Lower leg skin (tissue), 4 donors: ENCODE measurements at places on chromosomes 2 and 18. TPM values are rescaled to one million over a fixed set of nuclear protein-coding genes. Genes with fewer than 3 reads are reported as not detected.

The CDH2 gene
- 0.47 TPM for total RNA-seq

The C2orf92 gene
- total RNA-seq: 8.4 TPM

The TMEM198 gene
- 0.19 TPM for total RNA-seq

GRCh38 chr2:8633735-8634313 lies 48.0 kb upstream of the ID2 start:
- no peak for DNase-seq

- DNase-seq: no peak
Observed at GRCh38 chr2:164143183-164143930, 407.5 kb upstream of the FIGN start.

DNA sequence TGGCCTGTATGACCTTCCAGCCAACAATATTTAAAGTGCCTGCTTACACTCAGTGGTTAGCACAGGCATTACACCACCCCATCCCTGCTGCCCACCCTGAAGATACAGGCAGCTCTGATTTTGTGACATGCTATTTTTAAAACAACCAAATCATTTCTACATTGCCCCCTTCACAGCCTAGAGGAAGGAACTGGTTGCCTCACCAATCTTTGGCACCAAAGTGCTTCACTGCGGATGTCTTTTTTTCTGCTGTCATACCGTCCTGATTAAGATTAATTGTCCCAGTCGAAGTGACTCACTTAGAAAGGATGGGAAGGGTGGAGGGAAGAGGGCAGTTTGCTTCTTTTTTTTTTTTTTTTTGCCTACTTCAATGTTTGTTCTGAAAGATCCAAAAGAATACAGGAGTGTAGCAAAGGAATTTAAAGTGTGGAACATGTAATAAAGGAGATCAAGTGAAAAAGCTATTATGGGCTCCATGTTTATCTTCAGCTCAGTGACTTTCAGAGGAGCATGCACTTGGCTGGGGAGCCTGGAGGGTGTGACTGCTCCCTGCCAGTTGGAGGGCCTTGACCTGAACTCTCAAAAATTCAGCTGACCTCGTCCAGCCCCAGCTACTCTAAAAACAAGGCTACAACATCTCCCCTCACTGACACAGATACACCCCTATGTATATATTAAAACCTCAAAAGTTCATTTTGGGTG lies 501.1 kb upstream of the TNP1 start:
- no peak for DNase-seq

GRCh38 chr18:55868909-55869308 lies 280.9 kb upstream of the TCF4 start:
- DNase-seq: no peak

- no peak for DNase-seq
Observed at GRCh38 chr2:186183406-186183805, 302.7 kb upstream of the ZC3H15 start.

- DNase-seq: no peak
Observed at GRCh38 chr18:48338915-48339314, 70.3 kb downstream of the ZBTB7C start.

GRCh38 chr2:65351948-65352595 lies 80.3 kb downstream of the SPRED2 start:
- no peak for DNase-seq

- DNase-seq: no peak
Observed at GRCh38 chr18:54130177-54130576, 94.3 kb downstream of the MBD2 start.

DNA sequence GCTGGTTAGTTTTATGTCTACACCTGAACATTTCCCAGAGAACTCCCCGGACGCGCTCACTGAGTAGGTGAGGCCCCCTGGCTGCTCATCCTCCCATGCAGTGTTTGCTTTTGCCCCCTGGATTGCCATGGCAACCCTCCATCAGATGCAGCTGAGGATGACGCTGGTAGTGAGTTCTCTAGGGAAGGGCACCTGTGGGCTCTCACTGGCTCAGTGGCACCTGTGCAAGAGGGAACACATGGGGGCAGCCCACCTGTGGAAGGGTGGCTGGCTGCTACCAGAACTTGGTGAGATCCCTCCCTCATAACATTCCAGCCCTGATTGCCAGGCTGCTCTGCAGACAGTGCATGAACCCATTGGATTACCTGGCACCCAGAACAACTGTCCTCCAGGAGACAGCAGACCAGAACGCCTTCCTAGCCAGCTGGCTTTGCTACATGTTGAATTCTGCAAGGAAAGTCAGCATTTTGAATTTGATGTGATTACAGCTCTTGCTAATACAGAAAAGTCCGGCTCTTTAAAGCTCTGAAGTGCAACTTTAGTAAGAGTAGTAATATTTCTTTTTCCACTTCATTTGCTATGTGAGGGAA lies 21.7 kb downstream of the COA5 start:
- DNase-seq: no peak

- no peak for DNase-seq
Observed at GRCh38 chr2:157911750-157912149, 35.6 kb upstream of the ACVR1 start.

DNA sequence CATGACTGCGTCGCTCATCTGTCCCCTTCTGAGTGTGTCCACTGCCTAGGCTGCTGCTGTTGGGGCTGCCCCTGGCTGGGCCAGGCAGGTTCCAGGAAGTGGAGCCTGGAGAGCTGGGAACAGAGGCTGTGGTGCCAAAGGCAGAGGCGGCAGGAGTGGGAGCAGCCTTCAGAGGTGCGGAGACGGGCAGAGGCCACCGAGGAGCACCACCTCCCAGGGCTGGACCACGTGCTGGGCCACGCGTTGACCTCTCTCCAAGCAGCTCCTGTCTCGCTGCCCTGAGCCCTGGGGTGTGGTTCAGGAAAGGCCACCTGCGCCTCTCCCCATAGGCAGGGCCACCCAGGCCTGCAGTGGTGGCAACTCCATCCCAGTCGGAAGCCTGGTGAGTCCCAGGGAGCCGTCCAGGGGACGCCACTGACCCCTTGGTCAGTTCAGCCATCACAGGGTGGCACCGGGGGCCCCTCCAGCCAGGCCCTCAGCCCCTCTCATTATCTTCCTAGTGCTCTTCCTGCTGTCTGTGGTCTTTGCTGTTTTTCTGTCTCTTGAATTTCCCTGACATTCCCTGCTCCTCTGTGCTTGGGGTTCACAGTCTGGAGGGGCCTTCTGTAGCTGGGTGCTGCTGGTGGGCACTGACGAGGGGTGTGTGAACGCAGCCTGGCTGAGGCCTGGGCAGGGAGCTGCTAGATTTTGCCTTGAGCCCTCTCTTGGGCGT lies 122.8 kb upstream of the HS6ST1 start:
- peak; percentile 10 for DNase-seq

DNA sequence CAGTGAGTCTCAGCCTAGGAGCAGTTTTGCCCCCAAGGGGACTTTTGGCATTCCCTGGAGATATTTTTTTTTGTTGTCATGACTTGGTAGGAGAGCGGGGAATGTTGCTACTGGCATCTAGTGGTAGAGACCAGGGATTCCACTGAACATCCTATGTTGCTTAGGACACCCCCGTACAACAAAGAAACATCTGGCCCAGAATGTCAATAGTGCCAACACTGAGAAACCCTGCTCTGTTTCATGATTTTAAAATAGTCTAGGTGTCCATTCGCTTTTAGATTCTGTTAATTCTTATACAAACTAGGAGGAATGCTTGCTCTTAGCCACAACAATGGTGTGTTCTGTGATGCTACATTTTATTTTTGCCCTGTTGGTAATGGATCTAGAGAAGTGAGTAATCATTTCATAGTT lies 225.8 kb upstream of the SIX3 start:
- DNase-seq: no peak

DNA sequence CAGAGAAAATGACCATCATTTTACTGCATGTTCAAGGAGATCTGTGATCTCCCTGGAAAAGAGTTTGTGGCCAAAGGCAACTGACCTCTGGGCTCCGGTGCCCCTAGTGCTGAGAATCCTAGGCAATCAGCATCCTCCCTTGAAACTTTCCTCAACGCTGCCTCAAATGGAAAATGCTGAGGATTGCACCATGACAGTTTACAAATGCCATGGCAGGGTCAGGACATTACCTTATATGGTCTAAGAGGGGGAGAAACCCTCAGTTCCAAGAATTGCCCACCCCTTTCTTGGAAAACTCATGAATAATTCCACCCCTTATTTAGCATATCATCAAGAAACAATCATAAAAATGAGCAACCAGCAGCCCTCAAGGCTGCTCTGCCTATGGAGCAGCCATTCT lies 48.3 kb downstream of the ALPK2 start:
- DNase-seq: no peak

GRCh38 chr2:162072181-162072702 lies 1.8 kb downstream of the DPP4 start:
- no peak for DNase-seq

- no peak for DNase-seq
Observed at GRCh38 chr2:49111456-49111855, 42.9 kb downstream of the FSHR start.

GRCh38 chr2:187477051-187477450 lies 29.0 kb upstream of the CALCRL start:
- no peak for DNase-seq

DNA sequence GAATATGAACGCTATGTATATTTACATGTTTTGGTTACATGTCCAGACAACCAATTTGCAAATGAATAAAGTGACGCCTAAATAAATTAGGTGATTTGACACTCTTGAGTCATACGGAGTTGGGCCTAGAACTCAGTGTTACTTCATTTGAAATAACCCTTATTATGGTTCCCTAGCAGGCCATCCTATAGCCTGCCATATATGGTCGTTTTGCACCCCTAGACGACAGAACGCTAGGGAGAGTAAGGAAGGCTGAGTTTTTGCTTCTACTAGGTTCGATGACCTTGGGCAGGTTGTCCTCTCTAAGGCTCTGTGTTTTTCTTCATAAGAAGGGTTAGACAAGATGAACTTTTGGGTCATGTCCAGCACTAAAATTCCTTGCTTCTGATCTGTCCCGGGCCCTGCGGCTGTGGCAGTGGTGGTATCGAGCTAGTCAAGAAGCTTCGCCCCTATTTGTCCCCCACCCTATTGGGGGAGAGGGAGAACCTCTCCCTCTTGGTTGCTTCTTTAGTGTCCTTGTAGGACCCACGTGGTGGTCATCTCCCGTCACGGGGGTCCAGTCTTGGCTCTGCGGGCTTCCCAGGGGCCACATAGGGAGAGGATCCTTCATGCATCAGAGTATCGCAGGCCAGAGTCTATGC lies 574 bp upstream of the EML4 start:
- DNase-seq: no peak

GRCh38 chr2:168355779-168356476 lies 100.1 kb upstream of the CERS6 start:
- no peak for DNase-seq

DNA sequence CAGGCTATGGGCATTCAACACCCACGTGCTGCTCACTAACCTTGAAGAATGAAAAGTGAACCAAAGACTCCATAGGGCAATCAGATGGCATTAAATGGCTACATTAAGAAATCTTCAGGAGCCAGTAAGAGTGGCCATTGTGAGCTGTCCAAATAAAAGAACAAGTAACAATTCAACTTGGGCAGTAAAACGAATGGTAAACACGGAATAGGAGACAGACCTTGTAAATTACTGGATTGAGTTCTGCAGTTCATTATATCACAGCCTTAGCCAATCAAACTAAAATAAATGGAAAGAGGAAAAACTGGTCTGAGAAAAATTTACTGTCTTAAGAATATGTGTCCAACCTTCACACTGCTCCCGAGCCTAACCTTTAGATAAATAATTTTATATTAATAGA lies 306.5 kb upstream of the ZNF521 start:
- no peak for DNase-seq

DNA sequence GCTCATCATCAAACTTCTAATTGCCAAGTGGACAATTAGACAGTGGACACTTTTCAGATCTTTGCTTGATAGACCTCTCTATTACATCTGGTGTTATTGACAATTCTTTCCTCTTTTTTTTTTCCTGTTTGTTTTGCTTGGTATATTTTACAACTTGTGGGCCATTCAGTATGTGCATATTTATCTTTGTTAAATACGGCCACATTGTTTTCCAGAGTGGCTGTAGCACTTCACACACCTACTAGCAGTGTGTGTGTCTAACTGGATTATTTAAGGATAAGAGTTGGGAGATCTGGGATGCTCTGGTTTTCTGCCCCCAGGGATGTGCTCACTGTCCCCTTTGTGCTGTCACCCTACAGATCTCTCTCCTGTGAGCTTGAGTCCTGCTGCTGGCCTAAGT lies 4.1 kb upstream of the SLC4A5 start:
- peak; percentile 6 for DNase-seq

DNA sequence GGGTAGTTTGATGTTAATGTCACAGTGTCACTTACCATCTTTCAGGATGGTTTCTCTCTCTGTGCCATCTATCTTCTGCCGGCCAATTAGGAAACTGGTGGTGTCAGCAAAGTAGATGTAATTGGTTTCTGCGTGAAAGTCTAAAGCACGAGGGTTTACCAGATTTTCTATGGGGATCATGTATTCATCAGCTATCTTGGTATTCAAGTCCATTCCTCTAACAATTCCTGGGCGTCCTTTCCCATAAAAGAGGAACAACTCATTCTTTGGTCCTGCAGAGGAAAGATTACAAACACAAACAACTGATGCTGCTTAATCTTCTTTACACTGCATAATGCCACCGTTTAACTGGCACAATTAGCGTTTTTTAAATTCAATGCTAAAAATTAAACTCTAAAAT lies 1081.9 kb downstream of the LRP1B start:
- no peak for DNase-seq

- DNase-seq: no peak
Observed at GRCh38 chr18:27461957-27462356, 276.8 kb upstream of the CHST9 start.

GRCh38 chr2:151946899-151947812 lies 118.9 kb upstream of the ARL5A start:
- DNase-seq: peak; percentile 85

- no peak for DNase-seq
Observed at GRCh38 chr18:2662990-2663389, 7.5 kb downstream of the SMCHD1 start.
